ENCODE measurements at places on chromosomes 6 and 20.

GRCh38 chr6:19024737-19025136 is 637.6 kb downstream of the RNF144B start:
- peak; percentile 25 for DNase-seq

- no peak for DNase-seq
Observed at GRCh38 chr6:25248123-25248522, 31.1 kb upstream of the CARMIL1 start.

GRCh38 chr6:133348846-133349245 is 107.7 kb downstream of the EYA4 start:
- DNase-seq, result no peak

GRCh38 chr6:13001927-13002326 is 285.4 kb downstream of the PHACTR1 start:
- no peak for DNase-seq

GRCh38 chr6:157326979-157327378 is 3.7 kb upstream of the TMEM242 start:
- DNase-seq, result no peak

DNA sequence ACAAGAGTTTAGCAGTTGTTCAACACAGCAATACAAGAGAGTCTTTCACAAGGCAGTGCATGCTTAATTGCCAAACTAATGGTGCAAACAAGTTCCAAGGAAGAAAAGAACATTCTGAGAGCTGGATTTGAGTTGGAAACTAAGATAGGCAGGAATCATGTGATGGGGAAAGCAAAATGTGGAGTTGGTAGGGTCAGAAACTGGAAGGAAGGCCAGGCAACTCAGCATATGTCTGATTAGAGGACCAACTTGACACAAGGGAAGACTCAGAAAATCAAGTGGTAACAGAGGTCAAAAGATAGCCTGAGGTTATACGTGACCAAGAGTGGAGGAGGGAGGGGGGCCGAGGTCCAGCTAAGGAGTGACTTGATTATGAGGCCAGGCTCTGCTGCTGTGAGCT is 117.3 kb downstream of the SMLR1 start:
- DNase-seq, result no peak

GRCh38 chr6:11232770-11233626 is 530 bp upstream of the NEDD9 start:
- peak; percentile 58 for DNase-seq

GRCh38 chr6:167774881-167775280 is 51.8 kb upstream of the AFDN start:
- DNase-seq, result no peak

GRCh38 chr20:995170-995569 is 6.9 kb downstream of the RSPO4 start:
- no peak for DNase-seq

DNA sequence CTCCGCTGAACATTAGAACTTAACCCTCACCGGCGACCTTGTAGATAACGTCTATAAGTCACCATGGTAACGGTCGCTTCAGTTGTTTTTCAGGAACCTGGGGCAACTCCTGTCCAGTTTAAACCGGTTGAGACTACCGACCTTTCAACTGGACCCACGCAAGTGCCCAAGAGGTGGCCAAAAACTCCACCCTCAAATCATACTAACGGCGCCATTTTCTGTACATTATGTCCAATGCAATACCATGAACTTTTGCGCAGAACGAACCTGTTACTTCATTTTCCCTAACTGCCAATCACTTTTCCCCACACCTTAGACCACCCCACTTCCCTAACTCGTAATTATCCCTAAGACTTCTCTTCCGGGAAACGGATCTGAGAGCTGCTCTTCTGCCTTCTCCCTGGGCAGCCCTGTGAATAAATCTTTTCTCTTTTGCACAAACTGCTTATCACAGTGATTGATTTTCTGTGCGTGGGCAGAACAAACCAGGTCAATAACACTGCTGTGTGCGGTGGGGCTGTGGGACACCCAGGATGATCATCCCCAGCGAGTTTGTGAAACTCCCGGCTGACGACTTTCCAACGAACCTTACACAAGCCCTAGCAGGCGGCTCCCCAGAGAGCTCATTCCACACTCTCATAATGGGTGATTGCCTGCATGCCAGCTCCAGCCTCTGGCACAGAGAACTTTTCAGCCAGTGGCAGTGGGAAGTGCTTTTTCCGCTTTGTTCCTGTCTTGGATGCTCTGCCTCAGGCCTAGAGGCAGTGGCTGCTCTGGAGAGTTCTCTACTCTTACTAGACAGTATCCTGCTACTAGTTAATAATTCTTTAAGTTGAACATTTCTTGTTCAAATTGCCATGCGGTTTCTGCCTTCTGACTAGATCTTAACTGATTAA is 28.6 kb downstream of the GPX5 start:
- DNase-seq, result no peak

GRCh38 chr20:8711501-8711900 is 357.4 kb upstream of the PLCB4 start:
- no peak for DNase-seq

- DNase-seq, result no peak
Observed at GRCh38 chr20:259981-260380, 2.5 kb downstream of the DEFB132 start.

- no peak for DNase-seq
Observed at GRCh38 chr6:129852257-129852858, 8.8 kb downstream of the TMEM244 start.

- no peak for DNase-seq
Observed at GRCh38 chr20:63978319-63979228, 868 bp downstream of the SAMD10 start.

- DNase-seq, result no peak
Observed at GRCh38 chr6:130520221-130520620, 154.4 kb downstream of the TMEM200A start.

- DNase-seq, result no peak
Observed at GRCh38 chr20:51584116-51584515, 41.6 kb upstream of the NFATC2 start.

GRCh38 chr6:127297502-127298070 is 30.9 kb downstream of the RNF146 start:
- no peak for DNase-seq

DNA sequence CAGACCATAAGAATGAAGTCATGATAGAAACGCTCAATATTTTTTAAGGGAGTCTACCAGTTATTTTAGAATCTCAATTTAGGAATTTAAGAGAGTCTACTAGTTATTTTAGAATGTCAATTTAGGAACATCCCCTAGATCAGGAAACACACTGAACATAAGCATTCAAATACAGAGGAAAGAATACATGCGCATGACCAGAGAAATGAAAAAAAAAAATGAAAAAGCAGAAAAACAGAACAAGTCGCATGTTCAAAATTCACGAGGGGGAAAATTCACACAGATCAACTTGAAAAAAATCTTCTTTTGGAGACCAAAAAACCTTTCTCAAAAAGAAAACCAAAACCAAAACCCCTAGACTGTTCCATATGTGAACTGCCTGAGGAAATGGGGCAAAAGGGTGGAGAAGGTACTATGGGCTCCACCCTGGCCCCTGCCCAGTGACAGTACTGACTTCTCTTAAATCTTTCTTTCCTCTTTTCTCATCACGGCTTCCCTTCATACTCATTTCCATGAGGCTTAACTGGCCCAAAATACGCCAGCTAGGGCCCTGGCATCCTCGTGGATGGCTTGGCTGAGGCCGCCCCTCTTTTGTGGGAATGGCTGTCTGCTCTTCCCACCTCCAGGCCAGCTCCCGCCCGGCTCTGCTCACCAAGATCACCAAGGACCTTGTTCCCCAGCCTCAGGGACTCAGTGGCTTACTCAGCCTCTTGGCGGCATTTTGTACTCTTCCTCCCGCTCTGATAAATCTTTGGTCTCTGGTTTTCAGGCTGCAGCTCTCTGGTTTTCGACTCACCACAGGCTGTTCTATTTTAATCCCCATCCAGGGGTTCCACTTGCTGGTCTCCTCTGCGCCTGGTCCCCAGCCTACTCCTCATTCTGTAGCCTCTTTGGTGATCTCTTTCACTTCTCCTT is 11.2 kb downstream of the ZBTB2 start:
- no peak for DNase-seq

GRCh38 chr20:43750774-43751166 is 24.0 kb upstream of the GTSF1L start:
- no peak for DNase-seq

DNA sequence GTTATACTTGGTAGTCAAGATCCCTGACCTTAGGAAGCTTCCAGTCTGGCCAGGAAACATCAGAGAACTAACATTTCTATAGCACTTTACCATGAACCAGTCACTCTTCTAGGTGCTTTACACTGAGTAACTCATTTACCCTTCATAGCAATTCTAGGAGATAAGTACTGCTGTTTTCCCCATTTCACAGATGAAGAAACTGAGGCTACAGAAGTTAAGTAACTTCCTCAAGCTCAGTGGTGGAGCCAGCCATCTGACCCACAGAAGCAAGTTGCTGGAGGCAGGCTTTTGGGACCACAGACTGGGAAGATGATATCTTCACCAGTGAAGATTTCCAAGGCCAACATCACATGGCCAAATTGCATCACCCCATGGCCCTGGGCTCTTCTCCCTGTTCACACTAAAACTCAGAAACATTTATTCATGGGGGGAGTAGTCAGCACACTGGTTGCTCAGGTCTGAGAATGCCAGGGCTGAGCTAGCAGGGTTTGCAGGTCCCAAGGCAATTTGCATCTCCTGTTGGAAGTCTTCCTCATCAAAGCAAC is 70.3 kb downstream of the UNC5CL start:
- DNase-seq, result no peak
